PC-9 (cell line): ENCODE measurements at places on chromosomes 6 and 20. TPM values are rescaled to one million over a fixed set of nuclear protein-coding genes. Genes with fewer than 3 reads are reported as not detected.

GRCh38 chr20:35663516-35664465 is 909 bp downstream of the CPNE1 start:
- peak overlapping the region; percentile 99 for H3K4me3 ChIP-seq
- H3K36me3 ChIP-seq = no peaks in the 10 kb centered on the region
- peaks cover 42% of the 10 kb centered on the region for H3K4me1 ChIP-seq
- H3K27me3 ChIP-seq = no peaks in the 10 kb centered on the region
- DNase-seq = peak; percentile 44

- no peaks in the 10 kb centered on the region for H3K36me3 ChIP-seq
- H3K4me1 ChIP-seq = no peaks in the 10 kb centered on the region
- no peak for DNase-seq
- H3K27ac ChIP-seq = no peak overlapping the region
- H3K27me3 ChIP-seq = no peaks in the 10 kb centered on the region
These were observed 14.0 kb upstream of the COL10A1 start for GRCh38 chr6:116139917-116140316.

- no peak overlapping the region for H3K4me3 ChIP-seq
- DNase-seq = peak; percentile 69
- no peak overlapping the region for H3K27ac ChIP-seq
- H3K4me1 ChIP-seq = peaks cover 8% of the 10 kb centered on the region
- H3K36me3 ChIP-seq = no peaks in the 10 kb centered on the region
These were observed 40.5 kb downstream of the PIM1 start for GRCh38 chr6:37210313-37210968.

The CASP8AP2 gene
- 14.7 and 17.4 TPM in 2 replicates for total RNA-seq

- H3K27ac ChIP-seq = no peak overlapping the region
- no peaks in the 10 kb centered on the region for H3K36me3 ChIP-seq
- DNase-seq = no peak
These were observed 282.2 kb downstream of the GJA1 start for GRCh38 chr6:121717686-121718085.

The PNPLA1 gene
- 0.17 TPM in 1 of 2 replicates, not detected in the other for total RNA-seq

- no peaks in the 10 kb centered on the region for H3K4me1 ChIP-seq
- no peak overlapping the region for H3K27ac ChIP-seq
- no peaks in the 10 kb centered on the region for H3K36me3 ChIP-seq
- DNase-seq = no peak
- H3K4me3 ChIP-seq = no peak overlapping the region
- no peaks in the 10 kb centered on the region for H3K27me3 ChIP-seq
These were observed 335.6 kb downstream of the PRL start for GRCh38 chr6:21961226-21961625.

The SH3BGRL2 gene
- 24.2 and 27.4 TPM in 2 replicates for total RNA-seq

DNA sequence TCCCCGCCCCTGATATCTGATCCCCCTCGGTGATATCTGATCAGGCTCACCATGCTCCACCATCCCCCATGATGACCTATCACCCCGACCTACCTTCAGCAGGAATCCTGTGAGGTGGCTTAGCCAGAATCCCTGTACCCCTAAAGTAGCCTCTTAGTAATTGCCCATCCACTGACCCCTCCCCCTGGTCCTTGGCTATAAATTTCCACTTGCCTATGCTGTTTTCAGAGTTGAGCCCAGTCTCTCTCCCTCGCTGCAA is 177.5 kb upstream of the GGTLC1 start:
- H3K4me3 ChIP-seq = no peak overlapping the region
- peak overlapping the region; percentile 63 for H3K27ac ChIP-seq
- H3K27me3 ChIP-seq = no peaks in the 10 kb centered on the region
- no peak for DNase-seq

The NRN1 gene
- total RNA-seq = not detected in 2 replicates

DNA sequence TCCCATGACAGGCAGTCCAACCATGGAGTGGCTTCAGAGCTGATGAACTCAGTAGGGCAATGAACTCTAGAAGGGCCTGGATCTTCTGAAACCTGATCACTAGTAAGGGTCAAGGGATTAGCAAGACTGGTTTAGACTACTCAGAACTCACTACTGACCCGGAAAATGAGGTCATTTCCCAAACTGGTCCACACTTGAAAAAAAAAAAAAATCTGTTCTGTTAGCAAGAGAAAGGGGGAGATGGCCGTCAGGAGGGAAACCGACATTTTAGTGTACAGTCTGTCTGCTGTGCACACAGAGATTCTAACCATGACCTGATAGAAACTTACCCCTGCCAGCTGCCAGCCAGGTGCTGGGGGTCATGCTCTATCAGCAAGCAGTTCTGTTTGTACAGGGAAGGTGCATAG is 262.4 kb upstream of the AGPAT4 start:
- no peak for DNase-seq
- peaks cover 58% of the 10 kb centered on the region for H3K27me3 ChIP-seq
- H3K27ac ChIP-seq = no peak overlapping the region
- H3K4me3 ChIP-seq = no peak overlapping the region
- no peaks in the 10 kb centered on the region for H3K4me1 ChIP-seq

GRCh38 chr6:90293319-90293953 is 3.2 kb downstream of the BACH2 start:
- DNase-seq = no peak
- H3K27ac ChIP-seq = no peak overlapping the region
- H3K4me3 ChIP-seq = no peak overlapping the region
- H3K4me1 ChIP-seq = peaks cover 6% of the 10 kb centered on the region; the same call in 1 of the 2 replicates
- 0 out of 2 replicates have a peak, but pooled peaks cover 5% of the 10 kb centered on the region for H3K27me3 ChIP-seq
- no peaks in the 10 kb centered on the region for H3K36me3 ChIP-seq

GRCh38 chr6:136641873-136642465 is 91.7 kb upstream of the MAP7 start:
- 0 out of 2 replicates have a peak, but pooled peaks cover 19% of the 10 kb centered on the region for H3K36me3 ChIP-seq
- H3K27ac ChIP-seq = no peak overlapping the region
- no peak for DNase-seq
- H3K4me3 ChIP-seq = no peak overlapping the region
- no peaks in the 10 kb centered on the region for H3K27me3 ChIP-seq

The NHSL1 gene
- 17.5 and 17.8 TPM in 2 replicates for total RNA-seq

GRCh38 chr6:24139080-24139479 is 13.1 kb downstream of the NRSN1 start:
- H3K36me3 ChIP-seq = no peaks in the 10 kb centered on the region
- peaks cover 21% of the 10 kb centered on the region; the same call in 1 of the 2 replicates for H3K27me3 ChIP-seq
- H3K4me1 ChIP-seq = no peaks in the 10 kb centered on the region
- H3K27ac ChIP-seq = no peak overlapping the region

- H3K27ac ChIP-seq = no peak overlapping the region
- DNase-seq = peak; percentile 48
- no peaks in the 10 kb centered on the region for H3K27me3 ChIP-seq
- H3K4me1 ChIP-seq = no peaks in the 10 kb centered on the region
These were observed 50.9 kb downstream of the RPRD1B start for GRCh38 chr20:38084425-38084951.

The AGER gene
- 18.1 and 20.4 TPM in 2 replicates for total RNA-seq
